ENCODE measurements at places on chromosomes 6 and 20.

DNA sequence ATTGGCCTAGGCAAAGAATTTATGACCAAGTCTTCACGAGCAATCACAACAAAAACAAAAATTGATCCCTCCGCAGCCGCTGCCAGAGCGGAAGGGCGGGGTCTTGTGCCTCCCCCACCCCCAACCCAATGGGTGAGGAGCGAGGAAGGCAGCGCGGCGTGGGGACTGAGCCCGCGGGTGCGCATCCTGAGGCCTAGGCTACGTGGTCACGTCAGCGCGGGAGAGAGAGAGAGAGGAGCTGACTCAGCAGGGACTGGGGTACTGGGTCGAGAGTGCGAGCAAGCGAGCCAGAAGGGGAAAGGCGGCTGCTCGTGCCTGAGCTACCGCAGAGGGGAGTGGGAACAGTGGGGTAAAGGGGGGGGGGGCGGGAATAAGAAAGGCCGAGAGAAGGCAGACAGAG lies 90.1 kb upstream of the FERMT1 start:
- DNase-seq, result no peak

- DNase-seq, result no peak
Measured at GRCh38 chr20:37310951-37311350, 21.5 kb downstream of the MANBAL start.

DNA sequence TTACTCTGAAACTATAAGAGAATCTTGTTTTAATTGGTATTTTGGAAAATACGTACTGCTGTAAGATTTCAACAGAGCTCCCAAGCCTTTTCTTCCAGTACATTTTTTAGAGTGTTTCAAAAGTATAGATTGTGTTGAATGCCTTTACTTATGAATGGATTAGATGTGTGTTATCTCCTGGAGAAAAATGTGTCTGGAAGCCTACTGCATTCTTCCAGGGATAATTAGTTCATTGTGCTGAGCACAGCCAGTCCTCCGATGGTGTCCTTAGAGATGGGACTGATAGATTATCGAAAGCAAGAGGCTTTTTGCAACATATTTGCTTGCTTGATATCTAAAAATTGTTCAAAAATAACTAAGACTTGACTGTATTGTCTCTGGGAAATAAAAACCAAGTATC lies 114.2 kb downstream of the PLEKHG1 start:
- no peak for DNase-seq

DNA sequence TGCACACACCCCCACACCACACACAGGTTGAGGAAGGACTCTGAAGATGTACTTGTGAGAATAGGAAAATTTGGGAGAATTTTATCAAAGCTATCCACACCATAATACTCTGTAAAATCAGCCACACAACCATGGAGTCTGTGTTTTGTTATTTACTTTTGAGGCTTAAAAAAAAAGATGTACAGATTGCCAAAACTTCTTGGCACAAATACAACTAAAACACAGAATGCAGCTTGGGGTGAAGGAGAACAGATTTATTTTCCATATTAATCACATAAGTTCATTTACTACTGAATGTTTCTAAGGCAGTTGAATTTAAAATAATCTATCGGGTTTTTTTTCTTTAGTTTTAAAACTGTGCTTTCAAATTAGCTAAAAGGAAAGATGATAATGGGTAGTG lies 32.8 kb upstream of the KCNQ5 start:
- no peak for DNase-seq

- no peak for DNase-seq
Measured at GRCh38 chr20:4881006-4881730, 120.1 kb downstream of the SLC23A2 start.

DNA sequence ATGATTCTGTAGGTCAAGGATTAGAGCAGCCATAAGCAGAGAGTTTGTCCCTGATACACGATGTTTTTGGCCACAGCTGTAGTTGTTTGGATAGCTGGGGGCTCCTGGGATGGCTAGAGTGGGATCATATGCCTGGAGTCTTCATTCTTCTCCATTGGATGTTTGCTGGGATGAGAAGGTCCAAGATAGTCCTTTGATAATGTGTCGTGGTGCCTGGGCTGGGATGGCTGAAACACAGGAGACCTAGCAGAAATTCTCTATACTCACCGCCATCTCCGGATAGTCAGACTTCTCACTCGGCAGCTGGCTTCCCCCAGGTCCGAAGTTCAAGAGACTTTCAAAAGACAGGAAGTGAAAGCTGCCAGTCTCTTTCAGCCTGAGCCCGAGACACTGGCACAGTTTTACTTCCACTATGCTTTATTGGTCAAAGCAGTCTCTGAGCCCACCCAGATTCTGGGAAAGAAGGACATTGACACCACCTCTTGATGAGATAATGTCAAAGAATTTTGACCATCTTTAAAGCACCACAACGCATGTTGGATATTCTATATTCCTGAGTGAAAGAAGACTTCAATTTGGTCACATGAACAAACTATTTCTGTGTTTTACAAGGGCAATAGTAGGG lies 16.0 kb downstream of the MARCKS start:
- no peak for DNase-seq

DNA sequence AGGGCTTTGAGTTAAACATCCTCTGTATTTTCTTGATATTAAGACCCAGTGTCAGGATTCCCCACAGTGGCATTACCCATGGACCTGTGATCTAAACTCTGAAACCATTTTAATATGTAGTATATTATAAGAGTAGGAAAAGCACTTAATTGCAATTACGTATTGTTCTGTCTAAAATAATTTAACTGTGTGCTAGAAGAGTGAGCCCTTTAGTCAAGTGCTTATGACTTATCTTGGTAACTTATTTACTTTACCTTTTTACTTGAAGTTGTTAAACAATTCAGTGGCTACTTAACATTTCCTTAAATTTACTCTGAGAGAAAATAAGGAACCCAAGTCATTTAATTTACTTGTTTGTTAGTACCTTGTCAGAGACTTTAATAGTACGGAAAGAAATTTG lies 173.6 kb downstream of the CDKAL1 start:
- no peak for DNase-seq

DNA sequence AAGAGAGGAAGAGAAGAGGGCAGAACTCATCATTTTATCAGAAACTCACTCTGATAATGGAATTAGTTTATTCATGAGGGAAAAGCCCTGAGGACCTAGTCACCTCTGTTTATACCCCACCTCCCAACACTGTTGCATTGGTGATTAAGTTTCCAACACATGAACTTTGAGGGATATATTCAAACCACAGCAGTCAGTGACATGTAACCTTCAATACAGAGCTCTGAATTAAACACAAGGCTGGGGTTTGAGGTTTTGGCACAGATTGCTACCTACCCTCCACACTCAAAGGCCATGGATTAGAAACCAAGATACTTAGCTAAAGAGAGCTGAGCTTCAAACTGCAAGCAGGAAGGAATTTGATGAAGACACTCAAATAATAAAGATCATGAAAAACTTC lies 48.5 kb upstream of the MOCS1 start:
- no peak for DNase-seq

- peak; percentile 40 for DNase-seq
Measured at GRCh38 chr6:33840048-33840926, 36.5 kb upstream of the MLN start.

DNA sequence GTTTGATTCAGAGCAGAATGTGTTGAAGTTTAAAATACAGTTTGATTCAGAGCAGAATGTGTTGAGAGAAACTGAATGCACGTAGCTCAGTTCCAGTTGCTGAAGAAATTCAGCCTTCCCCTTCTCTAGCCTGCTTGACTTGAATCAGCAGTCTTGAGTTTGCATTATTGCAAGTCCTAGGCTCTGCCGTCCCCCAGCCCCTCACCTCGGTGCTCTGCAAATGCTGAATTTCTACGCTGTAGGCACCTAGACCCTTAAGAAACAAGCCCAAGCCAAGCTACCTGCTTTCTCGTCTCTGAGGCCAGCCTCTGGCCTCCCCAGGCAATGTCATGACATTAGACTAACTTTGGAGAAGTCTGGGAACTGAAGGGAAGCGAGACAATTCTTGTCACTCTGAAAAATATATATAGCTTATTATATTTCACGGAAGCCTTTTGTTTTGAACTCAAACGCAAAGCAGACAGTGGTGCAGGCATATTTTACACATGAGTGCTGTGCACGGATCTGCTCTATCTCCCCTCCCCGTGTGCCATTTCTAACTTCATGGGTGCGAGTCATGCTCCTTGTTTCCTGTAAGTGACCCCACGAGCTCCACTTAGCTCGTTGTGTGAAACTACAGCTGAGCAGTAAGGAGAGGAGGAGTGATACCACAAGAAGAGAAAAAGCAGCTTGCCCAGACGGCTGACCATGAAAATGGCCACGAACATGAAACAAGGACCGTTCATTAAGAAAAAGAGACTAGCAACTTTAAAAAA lies 71.4 kb upstream of the DUSP22 start:
- no peak for DNase-seq

- DNase-seq, result no peak
Measured at GRCh38 chr20:36881888-36882287, 6.0 kb downstream of the TLDC2 start.

DNA sequence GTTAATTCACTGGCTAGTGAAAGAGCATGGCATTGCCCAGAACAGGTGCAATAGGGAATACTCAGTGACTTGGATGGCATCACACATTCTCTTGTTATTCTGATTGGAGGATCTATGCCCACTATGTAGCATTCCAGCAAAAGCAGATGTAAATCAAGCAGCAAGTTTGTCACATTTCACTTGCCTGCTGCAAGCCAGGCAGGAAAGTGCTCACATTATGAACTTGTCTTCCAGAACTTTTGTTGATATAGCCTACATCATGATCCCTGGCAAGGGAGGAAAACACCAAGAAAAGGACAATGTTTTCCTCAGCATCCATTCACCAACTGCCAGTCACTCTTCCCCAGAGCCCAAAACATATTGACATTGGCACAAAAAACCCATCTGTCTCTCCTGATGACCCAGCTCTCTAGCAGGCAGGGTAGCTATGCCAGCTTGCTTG lies 77.8 kb downstream of the ARHGAP18 start:
- no peak for DNase-seq

GRCh38 chr20:55103188-55103587 lies 627.8 kb downstream of the DOK5 start:
- DNase-seq, result no peak

GRCh38 chr6:15392182-15392581 lies 146.3 kb downstream of the JARID2 start:
- DNase-seq, result no peak

- no peak for DNase-seq
Measured at GRCh38 chr6:99241905-99242534, 107.5 kb downstream of the FAXC start.

DNA sequence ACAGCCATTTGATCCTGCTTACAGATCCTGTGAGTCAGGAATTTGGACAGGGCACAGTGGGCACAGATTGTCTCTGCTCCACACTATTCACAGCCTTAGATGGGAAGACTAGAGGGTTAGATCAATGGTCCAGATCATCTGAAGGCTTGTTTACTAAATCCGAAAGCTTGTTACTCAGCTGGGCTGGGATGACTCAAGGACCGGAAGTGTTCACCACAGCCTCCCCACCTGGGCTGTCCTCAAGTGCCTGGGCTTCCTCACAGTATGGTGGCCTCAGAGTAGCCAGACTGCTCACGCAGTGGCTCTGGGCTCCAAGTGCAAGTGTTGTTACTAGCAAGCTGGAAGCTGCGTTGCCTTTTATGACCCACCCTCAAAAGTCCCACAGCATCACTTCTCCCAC lies 75.4 kb upstream of the INSM1 start:
- DNase-seq, result no peak

- no peak for DNase-seq
Measured at GRCh38 chr6:109118337-109118736, 23.0 kb downstream of the CEP57L1 start.

GRCh38 chr6:40362859-40363258 lies 224.3 kb downstream of the LRFN2 start:
- no peak for DNase-seq

DNA sequence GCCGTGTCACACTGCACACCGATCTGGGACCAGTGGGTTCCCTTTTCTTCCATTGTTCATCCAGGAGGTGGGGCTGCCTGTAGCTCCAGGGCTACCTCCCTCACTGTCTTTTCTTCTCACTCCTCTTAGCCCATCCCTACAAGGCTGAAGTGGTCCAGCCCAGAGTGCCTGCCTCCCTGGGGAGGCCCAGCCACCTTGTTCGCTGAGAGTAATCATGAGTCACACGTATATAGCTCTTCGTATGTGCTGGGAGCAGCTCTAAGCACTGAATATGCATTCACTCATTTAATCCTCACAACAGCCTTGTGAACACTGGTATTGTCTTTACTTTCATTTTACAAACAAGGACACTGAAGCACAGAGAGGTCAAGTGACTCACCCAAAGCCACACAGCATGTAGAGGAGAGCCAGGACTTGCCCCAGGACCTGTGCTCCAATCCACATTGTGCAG lies 14.7 kb upstream of the CCDC167 start:
- DNase-seq, result no peak

DNA sequence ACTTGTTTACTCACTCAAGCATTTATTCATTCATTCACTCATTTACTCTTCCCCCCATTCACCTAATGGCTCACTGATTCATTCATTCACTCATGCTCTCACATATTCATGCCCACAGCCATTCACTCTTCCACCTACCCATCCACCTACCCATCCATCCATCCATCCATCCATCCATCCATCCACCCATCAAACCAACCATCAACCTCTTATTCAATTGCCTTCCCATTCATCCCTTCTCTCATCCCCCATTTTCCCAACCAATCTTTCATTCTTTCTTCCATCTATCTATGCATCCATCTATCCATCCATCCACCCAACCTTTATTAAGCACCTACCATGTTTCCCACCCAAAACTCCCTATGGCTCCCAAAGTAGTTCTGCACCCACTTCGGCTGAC lies 1.6 kb upstream of the ARHGAP40 start:
- DNase-seq, result no peak

- no peak for DNase-seq
Measured at GRCh38 chr6:132214716-132215115, 186.6 kb downstream of the MOXD1 start.

DNA sequence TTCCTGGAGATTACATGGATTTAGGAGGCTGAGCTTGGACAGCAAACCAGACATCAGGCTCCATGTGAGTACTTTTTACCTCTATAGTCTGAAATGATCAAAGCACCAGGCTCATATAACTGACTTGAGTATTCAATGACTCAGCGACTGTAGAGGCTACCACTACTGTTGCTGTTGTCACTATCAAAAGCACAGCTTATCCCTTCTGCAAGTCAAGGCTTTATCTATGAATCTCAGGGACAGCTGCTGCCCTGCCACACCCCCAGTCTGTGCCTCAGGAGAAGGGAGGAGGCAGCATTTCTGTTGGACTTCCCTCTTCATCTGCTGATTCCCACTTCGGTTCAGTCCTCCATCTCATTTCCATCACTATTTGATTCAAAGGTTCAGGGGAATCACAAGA lies 80.5 kb upstream of the CNR1 start:
- DNase-seq, result no peak

DNA sequence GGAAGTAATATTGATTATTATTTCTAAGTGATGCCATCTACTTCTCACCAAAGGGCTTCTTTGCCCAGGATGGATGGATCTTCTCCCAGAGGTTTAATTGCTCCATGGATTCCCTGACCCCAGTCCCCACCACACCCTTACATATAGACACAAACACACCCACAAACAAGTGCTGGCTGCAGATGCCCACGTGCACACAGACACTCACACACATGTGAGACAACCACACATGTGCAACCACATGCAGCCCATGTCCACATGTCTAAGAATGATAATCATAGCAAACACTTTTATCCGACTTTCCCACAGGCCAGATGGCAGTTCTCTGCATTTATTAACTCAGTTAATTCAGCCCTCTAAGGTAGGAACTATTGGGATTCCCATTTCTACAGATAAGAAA lies 44.2 kb downstream of the MAFB start:
- DNase-seq, result no peak

- DNase-seq, result no peak
Measured at GRCh38 chr6:143233554-143234285, 173.0 kb downstream of the AIG1 start.

All from GM18507 (cell line).